Right renal cortex interstitium (tissue), 3 donors: ENCODE measurements at places on chromosomes 5 and 9.

GRCh38 chr5:313806-314376 lies 7.6 kb upstream of the AHRR start:
- no peak for DNase-seq

DNA sequence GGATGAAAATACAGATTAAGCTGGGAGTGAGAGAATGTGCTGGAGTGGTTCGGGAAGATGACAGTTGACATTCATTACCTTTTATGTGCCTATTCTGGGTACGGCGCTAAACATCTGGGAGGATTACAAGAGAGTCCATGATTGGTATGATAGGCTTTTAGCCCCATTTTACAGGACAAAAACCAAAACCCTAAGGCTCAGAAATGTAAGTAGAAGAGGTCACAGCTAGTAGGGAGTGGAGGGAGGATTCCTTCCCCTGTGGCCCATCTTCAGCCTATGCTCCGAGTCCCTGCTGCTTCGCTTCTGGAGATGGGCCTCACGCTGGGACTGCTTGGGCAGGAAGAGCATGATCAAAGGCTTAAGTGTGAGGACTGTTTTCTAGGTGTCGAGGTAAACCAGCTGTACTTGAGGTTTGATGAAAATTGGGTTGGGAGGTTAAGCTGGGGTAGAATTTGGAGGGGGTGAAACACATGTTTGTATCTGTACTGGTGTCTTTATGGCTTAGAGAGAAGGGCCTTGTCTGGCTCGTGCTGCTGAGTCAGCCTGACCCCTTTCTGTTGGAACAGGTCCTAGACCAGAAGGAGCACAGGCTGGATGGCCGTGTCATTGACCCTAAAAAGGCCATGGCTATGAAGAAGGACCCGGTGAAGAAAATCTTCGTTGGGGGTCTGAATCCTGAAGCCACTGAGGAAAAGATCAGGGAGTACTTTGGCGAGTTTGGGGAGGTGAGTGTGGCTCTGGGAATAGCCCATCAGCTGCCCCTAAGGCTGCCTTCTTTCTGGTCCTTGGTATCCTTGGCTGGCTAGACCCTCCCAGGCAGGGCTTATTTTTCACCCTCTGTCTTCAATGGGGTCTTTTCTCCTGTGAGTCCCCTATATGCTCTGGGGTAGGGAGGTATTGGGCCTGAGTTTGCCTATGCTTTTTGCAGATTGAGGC lies 2.1 kb downstream of the HNRNPAB start:
- no peak for DNase-seq

DNA sequence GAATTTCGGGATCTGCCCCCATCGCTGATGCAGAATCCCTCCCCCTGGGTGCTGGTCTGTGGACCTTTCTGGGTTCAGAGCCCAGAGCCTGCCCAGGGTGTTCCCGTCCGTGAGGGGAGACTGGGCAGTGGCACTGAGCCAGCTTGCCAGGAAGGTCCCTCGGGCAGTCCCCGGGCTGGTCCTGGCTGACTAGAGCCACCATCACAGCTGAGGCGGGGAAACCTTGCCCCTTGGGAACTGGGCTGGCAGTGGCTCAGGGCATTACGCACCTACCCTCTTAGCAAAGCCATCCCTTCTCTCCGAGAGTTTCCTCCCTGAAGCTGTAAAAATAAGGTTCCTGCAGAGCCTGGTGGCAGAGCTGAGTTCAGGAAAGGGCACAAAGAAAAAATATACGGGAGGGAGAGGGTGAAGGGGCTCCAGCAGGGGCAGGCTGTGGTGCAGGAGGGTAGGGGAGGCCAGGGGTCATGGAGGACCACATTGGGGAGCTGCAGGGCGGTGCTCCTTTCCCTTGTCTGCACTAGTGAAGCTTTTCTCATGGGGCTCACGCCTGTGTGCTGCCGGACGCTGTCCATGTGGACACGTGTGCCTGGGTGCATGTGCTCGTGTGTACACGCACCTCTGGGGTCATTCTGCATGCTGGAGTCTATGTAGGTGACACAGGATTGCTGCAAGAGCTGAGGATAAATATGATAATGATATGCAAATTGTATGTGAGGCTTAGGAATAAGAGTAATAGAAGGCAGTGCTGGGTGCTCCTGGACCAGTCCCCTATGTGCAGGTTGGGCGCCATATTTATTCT lies 118.9 kb downstream of the LHX2 start:
- no peak for DNase-seq

DNA sequence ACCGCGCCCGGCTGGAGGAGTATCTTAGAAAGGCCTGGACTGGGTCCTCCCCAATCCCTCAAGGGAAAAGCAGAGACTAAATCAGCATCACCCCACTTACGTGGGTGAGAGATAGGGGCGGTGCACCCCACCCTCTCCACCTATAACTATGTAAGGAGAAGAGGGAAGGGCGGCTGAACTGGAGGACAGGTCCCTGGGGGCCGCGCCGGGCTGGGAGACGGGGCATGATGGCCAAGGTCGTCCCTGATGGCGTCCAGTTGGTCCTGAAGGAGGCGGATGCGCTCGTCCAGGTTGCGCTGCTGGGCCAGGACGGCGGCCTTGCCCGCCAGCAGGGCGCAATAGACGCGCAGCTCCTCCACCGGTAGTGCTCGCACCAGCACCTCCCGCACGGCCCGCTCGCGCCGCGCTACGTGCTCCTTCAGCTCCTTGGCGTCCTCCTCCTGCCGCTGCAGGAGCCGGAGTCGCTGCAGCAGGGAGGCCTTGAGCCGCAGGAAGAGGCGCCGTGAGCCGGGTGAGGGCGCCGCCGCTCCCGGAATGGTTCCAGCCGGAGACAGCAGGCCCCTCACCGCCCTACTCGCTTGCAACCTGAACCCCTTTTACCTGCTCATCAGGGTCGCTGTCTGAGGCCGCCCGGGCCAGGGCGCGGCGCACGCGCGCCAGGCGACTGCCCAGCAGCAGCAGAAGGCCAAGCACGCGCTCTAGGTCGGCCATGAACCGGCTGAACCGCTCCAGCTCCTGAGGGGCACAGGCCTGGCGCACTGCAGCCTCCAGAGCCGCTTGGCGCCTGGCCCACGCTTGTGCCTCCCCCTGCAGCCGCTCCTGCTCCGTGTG lies 7.6 kb downstream of the SHROOM1 start:
- DNase-seq = no peak

DNA sequence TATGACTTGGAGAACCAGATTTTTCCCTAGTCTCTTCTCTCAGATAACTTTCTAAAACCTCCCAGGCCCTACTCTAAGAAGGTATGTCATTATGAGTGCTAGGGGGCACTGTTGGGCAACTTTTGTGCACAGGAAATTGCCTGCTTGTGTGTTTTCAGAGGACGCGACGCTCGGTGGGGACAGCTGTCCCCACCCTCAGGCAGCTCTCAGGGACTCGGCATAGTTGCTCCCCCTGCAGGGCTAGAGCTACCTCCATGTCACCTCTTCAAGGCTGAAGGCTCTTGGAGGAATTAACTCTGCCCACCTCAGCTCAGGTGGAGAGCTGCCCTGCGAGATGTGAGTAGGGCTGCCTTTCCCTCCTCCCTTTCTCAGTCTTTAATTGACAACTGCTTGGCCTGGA lies 10.2 kb upstream of the TIFAB start:
- DNase-seq = peak; percentile 59

GRCh38 chr5:60026161-60026560 lies 132.6 kb upstream of the PDE4D start:
- no peak for DNase-seq

DNA sequence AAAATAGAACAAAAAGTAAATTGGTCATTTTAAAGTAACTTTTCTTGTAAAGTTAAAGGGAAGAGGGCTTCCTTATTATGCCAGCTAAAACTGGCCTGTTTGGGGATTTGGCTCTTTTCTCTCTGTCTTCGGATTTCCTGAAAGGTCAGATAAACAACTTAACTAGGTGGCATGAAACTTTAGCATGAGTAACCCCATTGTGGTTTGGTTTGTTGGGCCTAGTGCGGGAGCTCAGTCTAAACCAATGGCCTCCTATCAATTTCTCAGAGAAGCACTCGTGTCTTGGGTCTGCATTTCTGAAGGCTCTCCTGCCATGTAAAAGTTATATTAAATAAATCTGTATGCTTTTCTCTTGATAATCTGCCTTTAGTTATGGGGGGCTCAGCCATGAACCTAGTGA lies 48.5 kb upstream of the ANKH start:
- no peak for DNase-seq

GRCh38 chr5:39395521-39395920 lies 29.3 kb downstream of the DAB2 start:
- no peak for DNase-seq

DNA sequence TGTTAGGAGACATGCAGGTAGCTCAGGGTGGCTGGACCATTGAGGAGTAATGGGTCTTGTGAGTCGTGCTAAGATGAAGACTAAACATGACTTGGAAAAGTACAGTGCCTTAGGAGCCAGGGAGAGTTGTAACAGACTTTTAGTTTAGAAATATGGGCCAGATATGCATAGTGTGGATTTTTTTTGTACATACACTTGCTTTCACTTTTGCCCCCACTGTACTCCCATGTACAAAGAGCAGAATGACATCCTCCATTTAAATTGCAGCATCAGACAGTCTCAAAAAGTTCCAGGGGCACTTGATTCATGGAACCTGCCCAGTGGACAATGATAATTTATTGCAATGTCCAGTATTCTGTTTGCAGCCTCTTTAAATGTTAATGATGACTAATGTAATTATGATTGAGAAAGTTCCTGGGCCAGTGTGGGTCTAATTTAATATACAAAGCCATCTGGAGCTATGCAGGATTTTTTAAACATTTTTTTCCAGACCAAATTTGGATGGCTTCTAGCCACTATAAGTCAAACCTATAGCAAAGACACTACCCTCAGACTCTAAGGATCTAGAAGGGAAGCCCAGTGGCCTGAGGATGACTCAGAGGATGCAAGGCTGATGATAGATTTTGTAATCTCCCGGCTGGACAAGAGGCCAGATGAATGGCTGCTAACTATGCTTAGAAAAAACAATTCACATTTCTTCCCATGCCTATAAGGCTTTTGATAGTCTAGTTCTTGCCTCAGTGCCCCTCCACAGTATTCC lies 80.1 kb downstream of the TRPC7 start:
- DNase-seq = no peak

- no peak for DNase-seq
Measured at GRCh38 chr9:90441814-90442213, 200.8 kb downstream of the DIRAS2 start.

- no peak for DNase-seq
Measured at GRCh38 chr5:143433670-143434069, 30.2 kb upstream of the NR3C1 start.

GRCh38 chr9:72217306-72217842 lies 68.1 kb downstream of the GDA start:
- no peak for DNase-seq

GRCh38 chr5:101390151-101390908 lies 487.2 kb upstream of the ST8SIA4 start:
- DNase-seq = no peak

GRCh38 chr9:129442803-129443511 lies 177.9 kb downstream of the C9orf50 start:
- no peak for DNase-seq

DNA sequence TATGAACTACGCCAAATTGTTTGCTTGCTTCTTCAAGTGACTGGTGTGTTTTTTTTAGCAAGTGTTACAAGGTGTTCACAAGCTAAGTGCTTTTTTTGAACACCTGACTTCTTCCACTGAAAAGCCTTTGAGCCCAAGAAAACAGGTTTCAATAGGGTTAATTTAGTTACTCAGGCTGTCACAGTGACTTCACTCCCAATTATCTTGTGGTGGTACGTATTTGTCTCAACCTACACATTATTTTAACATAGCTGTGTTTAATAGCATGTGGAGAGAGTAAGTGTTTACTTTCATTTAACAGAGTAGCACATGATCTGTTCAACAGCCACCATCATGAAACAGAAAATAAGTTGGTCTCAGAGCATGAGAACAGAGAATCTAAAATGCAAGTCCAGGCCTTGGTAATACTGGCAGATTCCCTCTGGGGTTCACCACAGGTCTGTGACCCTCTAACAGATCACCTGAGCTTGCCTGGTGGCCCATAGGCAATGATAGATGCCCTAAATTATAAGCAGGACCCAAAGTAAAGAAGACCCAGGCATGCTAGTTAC lies 267.7 kb upstream of the SMARCA2 start:
- DNase-seq = no peak

DNA sequence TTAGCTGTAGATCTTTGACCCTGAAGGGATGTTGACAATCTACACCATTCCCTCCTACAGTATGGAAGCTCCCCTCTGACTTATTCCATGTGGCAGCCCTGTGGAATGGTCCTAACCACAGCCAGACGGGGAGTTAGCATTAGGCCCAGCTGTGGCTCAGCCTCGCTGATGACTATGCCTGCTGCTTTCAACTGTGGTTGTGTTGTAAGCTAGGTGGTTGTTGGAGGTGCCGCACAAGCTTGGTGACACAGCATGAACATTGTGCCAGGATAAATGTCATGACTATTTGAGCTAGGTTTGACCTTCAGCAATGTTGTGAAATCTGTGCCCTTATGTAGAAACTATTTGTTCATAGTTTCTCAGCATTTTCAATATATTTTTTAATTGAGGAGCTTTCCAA lies 40.6 kb downstream of the SGCD start:
- no peak for DNase-seq

DNA sequence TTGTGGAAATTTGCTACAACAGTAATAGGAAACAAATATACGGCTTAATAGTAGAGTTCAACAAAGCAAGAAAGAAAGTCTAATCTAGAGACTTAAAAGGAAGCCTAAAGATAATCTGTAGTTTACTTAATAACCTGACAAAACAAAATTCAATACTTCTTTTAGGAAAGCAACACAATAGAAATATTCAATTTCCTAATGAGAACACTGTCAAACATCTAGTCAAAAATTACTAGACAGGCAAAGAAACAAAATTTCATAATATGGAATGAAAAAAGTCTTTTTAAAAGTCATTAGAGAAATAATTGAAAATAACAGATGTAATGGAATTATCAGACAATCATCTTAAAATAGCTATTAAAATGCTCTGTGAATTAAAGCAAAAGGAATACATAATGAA lies 692.5 kb upstream of the ADAMTS16 start:
- DNase-seq = no peak

- DNase-seq = no peak
Measured at GRCh38 chr5:109868737-109869136, 179.0 kb downstream of the MAN2A1 start.
